ENCODE measurements at places on chromosomes 5 and 9.

DNA sequence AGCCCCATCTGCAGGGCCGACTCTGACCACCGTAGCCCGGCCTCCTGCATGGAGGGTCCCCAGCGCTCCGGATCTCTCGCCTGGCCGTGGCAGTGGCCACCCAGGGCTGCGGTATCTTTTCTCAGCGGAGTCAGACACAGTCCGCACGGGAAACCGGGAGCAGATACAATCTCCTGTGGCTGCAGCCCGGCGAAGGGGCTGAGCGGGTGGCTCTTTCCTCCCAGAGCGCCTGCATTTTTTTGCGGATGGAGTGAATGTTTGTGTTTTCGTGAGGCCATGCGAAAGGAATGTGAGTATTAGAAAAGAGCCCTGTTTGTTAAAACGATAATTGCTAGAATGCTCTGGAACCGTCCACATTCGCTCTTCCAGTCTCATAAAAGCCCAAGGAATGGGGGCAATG, 53.4 kb upstream of the PTCH1 start:
- no peak for DNase-seq

DNA sequence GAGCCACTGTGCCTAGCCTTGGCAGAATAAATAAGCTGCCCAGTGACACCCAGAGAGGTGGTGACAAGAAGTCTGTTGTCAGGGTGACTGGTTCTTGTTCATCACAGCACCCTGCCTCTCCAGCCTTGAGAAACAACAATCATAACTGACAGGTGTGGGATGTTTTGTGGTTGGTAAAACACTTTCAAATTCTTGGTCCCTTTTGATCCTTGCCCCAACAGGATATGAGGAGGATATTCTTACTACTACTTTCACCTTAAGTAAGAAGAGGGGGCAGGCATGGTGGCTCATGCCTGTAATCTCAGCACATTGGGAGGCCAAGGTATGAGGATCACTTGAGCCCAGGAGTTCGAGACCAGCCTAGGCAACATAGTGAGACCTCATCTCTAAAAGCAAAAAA, 14.2 kb upstream of the FRRS1L start:
- no peak for DNase-seq

DNA sequence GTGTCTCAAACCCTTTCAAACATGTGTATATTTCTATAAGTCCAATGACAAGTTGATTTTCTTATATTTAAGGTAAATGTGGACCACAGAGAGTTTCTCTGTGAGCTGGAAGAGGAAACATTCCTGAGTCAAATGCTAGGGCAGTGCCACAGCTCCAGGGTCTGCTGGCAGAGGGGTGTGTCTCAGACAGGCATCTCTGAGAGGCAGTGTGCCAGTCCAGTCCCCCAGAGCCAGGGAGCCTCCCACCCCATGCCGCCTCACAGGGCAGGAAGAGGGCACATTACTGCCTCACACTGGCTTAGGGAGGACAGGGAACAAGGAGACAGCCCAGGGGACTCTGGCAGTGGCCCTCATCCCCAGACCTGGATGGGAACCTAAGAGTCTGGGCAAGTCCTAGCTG, 120.2 kb downstream of the TENT4A start:
- no peak for DNase-seq

DNA sequence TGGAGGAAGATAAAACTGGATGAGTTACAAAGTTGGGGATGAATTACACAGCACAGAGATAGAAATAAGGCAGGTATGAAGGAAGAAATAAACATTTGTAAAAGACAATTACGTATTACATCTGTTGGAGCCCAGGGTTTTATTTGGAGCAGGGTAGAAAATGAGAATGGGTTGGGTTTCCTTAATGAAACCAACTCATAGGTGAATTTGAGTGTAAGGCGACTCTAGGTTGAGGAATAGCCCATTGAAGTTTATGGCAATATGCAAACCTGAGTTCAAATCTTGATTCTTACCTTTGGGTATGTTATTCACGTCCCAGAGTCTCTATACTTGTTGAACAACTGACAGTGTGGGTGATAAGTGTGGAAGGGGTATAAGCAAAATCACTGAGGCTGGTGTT, 422.3 kb upstream of the WWC1 start:
- DNase-seq: no peak

DNA sequence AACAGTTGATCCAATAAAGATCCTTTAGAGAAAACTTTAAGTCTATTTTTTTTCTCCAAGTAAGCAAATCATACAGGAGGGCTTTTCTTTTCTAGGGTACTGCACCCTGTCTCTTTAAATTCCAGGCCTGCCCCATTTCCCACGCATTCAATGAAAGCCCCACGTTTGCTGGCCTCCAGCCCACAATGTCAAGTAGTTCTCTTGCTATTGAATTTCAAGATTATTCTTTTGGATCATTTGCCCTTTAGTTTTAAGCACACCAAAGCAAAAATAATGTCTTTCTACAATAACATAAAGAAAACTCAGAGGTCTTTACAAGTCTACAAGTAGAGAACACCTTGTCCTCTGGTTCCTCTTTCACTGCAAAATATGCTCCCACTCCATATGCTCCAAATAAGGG, 15.6 kb downstream of the MLLT3 start:
- DNase-seq: no peak
